Psoas muscle (tissue), 8 donors: ENCODE measurements at places on chromosomes 3 and 15. TPM values are rescaled to one million over a fixed set of nuclear protein-coding genes. Genes with fewer than 3 reads are reported as not detected.

- H3K27ac ChIP-seq, result no peak overlapping the region
- no peak for DNase-seq
- no peaks in the 10 kb centered on the region for H3K4me1 ChIP-seq
- H3K36me3 ChIP-seq, result no peaks in the 10 kb centered on the region
- H3K4me3 ChIP-seq, result no peak overlapping the region
Measured at GRCh38 chr3:130582457-130583153, 65.6 kb downstream of the COL6A6 start.

DNA sequence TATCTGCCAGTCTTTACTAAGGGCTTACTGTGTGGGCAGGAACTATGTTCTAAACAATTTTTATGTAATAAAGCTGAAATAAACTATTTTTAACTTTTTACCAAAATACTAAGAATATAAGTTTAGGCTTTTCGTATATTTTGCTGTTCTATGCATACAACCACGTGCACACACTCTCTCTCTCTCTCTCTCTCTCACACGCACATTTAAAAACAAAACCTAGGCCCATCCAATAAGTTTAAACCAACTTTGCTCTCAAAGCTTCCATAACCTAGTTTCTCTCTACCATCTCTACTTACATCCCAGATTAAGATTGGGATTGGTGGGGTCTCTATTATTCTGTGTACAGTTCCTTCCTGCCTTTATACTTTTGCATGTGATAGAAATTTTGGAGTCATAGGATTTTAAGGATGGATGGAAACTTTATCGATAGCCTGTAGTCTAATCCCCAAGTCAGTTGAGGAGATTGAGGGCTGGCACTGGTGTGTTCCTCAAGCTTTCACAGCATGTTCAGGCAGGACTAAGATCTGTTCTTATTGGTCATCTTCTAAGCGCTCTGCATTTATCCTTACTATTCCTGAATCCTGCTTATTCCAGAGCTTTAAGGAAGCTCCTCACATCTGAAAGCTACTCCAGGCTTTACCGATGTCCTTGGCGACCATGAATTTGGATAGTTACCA is 1.8 kb downstream of the GPR171 start:
- DNase-seq, result no peak
- H3K27ac ChIP-seq, result no peak overlapping the region

DNA sequence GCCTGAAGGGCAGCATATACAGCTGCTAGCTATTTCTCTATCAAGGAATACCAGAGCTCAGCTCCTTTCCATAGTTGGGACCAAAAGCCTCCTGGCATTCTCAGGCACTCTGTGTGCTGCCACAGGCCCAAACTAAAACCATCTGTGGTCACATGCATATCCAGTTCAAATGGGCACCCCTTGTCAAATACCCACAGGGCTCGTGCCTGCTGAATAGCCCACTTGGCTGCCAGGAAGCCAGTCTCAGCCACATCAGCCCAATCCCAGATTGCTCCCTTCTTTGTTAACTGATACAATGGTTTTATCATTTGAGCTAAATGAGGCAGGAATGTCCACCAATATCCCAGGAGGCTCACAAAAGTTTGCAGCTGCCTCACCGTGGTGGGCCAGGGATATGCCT is 13.9 kb downstream of the CCRL2 start:
- no peaks in the 10 kb centered on the region for H3K36me3 ChIP-seq
- H3K4me1 ChIP-seq, result no peaks in the 10 kb centered on the region
- DNase-seq, result no peak
- H3K4me3 ChIP-seq, result no peak overlapping the region

The GPR149 gene
- not detected for total RNA-seq

- H3K4me3 ChIP-seq, result no peak overlapping the region
- no peak for DNase-seq
- H3K36me3 ChIP-seq, result no peaks in the 10 kb centered on the region
- H3K27me3 ChIP-seq, result no peaks in the 10 kb centered on the region
- no peaks in the 10 kb centered on the region for H3K4me1 ChIP-seq
Measured at GRCh38 chr3:72329354-72329753, 518.9 kb downstream of the SHQ1 start.

GRCh38 chr15:47431501-47431900 is 285.8 kb upstream of the SEMA6D start:
- H3K27ac ChIP-seq, result no peak overlapping the region
- no peaks in the 10 kb centered on the region for H3K27me3 ChIP-seq
- H3K4me3 ChIP-seq, result no peak overlapping the region
- no peaks in the 10 kb centered on the region for H3K4me1 ChIP-seq
- DNase-seq, result no peak

DNA sequence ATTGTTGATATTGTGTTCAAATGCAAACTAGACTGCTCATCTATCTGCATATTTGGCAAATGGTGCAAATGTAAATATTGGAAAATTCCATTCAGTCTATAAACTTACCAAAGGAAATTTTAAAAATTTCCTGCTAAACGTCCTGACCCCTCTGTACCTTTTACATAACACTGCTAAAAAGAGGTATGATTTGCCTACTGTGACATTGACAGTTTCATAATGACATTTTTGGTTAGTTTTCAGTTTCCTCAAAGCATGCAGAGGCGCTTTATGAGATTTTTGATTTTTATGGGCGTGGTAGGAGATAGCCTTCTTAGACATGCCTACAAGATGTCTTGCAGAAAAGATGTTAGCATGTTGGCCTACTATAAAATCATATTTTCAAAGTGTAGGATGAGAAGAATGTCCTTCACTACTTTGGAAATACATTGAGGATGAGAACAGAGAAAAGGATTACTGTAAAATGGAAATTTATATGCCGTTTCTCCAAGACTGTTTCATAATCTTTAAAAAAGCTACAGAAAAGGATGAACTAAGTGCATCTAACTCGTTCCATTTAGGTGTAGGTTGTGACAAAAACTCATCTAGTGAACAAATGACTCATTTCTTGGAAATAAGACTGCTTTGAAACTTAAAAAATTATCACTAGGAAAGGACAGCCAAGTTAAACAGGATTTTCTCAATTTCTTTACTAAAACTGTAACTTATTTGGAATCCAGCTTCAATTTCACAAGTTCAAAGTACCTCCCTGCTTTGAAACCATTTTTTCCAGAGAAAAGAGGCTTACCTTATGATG is 14.5 kb upstream of the ISLR start:
- peaks cover 11% of the 10 kb centered on the region for H3K4me1 ChIP-seq
- DNase-seq, result no peak
- H3K4me3 ChIP-seq, result no peak overlapping the region

The GPR62 gene
- total RNA-seq, result 0.65 TPM

GRCh38 chr3:98567666-98568270 is 25.6 kb downstream of the CPOX start:
- no peaks in the 10 kb centered on the region for H3K36me3 ChIP-seq
- no peak overlapping the region for H3K4me3 ChIP-seq
- no peaks in the 10 kb centered on the region for H3K27me3 ChIP-seq
- H3K27ac ChIP-seq, result no peak overlapping the region

GRCh38 chr3:39177708-39178332 is 14.6 kb downstream of the XIRP1 start:
- DNase-seq, result peak; percentile 88
- no peaks in the 10 kb centered on the region for H3K27me3 ChIP-seq
- peaks cover 13% of the 10 kb centered on the region for H3K4me1 ChIP-seq
- peak overlapping the region; percentile 70 for H3K4me3 ChIP-seq
- peak overlapping the region; percentile 85 for H3K27ac ChIP-seq

DNA sequence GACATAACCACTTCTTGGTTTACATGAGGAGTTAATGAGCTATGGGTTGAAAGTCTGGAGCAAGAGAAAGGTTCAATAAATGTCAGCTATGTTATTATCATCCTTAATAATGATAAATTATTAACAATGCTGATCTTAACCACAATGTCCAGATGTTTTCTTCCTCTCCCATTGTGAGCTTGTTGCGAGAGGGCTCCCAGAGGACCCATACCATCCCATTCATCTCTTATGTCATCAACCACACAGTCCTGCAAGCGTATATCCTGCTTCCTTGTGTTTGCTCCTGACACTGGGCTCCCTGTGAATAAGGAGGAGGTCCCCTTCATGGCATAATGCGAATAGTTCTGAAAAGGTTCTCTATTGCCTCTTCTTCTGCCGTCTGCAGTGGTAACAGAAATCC is 266.8 kb downstream of the TLE3 start:
- H3K27me3 ChIP-seq, result no peaks in the 10 kb centered on the region
- H3K36me3 ChIP-seq, result no peaks in the 10 kb centered on the region
- H3K4me3 ChIP-seq, result no peak overlapping the region

DNA sequence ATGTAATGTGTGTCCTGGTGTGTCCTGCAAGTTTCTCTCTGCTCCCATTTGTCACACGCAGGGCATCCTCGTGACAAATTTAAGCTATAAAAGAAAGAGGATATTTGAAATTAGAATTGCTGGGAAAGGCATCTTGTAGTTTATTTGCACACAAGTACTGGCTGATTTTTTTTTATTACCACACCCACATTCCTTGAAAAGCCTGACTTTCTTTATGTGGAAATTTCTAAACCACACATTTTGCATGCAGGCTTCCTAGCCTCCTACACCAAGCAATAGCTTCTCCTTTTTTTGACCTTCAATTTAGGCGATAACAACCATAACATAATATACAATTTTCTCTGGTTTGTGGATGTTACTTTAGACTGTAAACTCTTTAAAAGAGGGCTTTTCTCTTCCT is 126.1 kb downstream of the SERPINI1 start:
- DNase-seq, result no peak
- H3K36me3 ChIP-seq, result no peaks in the 10 kb centered on the region
- H3K27ac ChIP-seq, result no peak overlapping the region
- H3K27me3 ChIP-seq, result no peaks in the 10 kb centered on the region

GRCh38 chr15:82810061-82810889 is 847 bp downstream of the WHAMM start:
- peaks cover 53% of the 10 kb centered on the region for H3K4me1 ChIP-seq
- H3K27me3 ChIP-seq, result no peaks in the 10 kb centered on the region

DNA sequence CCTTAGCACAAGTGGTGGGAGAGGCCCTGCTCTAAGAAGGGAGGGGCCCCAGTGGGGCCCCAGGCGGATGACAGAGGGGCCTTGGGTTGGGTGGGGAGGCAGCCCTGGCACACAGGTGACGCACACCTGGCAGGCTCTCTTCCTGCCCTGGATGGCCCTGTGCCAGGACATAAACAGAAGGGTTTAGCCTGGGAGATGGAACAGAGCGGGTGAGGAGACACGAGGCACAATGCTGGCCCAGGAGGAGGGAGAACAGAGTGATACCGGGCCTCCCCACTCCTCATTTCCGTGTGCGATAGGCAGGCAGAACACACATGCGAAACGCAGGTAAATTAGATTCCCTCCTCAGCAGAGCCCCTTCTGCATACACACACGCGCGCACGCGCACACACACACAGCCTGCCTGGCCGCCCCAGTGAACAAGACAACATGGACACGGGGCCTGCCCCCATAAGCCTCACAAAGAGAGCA is 39.8 kb downstream of the IDH2 start:
- H3K4me1 ChIP-seq, result peaks cover 50% of the 10 kb centered on the region
- DNase-seq, result no peak
- peak overlapping the region; percentile 82 for H3K27ac ChIP-seq
- no peaks in the 10 kb centered on the region for H3K27me3 ChIP-seq

The CHAC1 gene
- 243 TPM for total RNA-seq

DNA sequence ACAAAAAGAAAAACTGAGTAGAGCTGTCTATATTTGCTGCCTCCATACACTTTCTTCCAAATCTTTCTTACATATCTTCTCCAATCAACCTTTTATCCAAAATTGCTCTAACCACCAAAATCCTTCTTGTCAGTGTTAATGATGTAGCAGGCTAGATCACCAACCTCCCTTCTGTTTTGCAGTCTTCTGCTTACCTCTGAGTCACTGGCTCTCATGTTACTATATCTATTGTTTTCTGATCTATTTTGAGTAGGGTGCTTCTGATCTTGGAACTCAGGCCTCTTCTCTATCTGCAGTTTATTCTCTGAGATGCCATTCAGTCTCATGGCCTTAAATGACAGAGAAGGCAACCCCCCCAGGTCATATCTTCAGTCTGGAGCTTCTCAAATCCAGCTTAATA is 26.3 kb upstream of the AADAC start:
- H3K27ac ChIP-seq, result no peak overlapping the region
- DNase-seq, result no peak
- H3K36me3 ChIP-seq, result no peaks in the 10 kb centered on the region
- H3K4me3 ChIP-seq, result no peak overlapping the region
- H3K4me1 ChIP-seq, result no peaks in the 10 kb centered on the region
- no peaks in the 10 kb centered on the region for H3K27me3 ChIP-seq

- no peak overlapping the region for H3K27ac ChIP-seq
- H3K27me3 ChIP-seq, result no peaks in the 10 kb centered on the region
- no peak for DNase-seq
- no peaks in the 10 kb centered on the region for H3K36me3 ChIP-seq
- H3K4me1 ChIP-seq, result no peaks in the 10 kb centered on the region
Measured at GRCh38 chr3:192715126-192715525, 12.2 kb downstream of the FGF12 start.

The GRK7 gene
- total RNA-seq, result not detected

DNA sequence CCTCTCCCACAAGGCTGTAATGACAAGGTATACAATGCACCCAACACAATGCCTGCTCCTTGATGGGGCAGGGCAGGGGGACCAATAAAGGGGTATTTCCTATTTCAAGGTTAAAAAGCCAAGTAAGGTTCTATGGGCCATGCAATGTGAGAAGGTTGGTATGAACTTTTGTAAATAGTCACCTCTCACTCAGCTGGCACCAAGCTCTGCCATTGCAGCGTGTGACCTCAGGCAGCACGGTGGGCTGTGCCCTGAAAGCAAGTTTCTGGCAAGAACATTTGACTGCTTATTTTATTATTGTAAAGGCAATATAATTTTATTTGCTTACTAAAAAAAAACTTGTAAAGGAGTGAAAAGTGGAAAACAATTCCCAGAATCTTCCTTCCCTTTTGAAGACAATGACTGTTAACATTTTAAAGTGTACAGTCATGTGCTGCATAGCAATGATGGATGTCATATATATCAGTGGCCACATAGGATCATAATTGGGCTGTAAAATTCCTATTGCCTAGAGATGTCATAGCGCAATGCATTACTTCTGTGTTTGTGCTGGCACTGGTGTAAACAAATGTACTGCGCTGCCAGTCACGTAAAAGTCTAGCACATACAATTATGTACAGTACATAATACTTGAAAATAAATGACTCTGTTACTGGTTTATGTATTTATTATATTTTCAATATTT is 167.3 kb upstream of the RORA start:
- DNase-seq, result no peak
- no peaks in the 10 kb centered on the region for H3K27me3 ChIP-seq
- peak overlapping the region; percentile 71 for H3K27ac ChIP-seq
- H3K4me1 ChIP-seq, result peaks cover 17% of the 10 kb centered on the region

- H3K4me3 ChIP-seq, result no peak overlapping the region
- H3K4me1 ChIP-seq, result peaks cover 6% of the 10 kb centered on the region
- no peaks in the 10 kb centered on the region for H3K36me3 ChIP-seq
- H3K27me3 ChIP-seq, result no peaks in the 10 kb centered on the region
- H3K27ac ChIP-seq, result peak overlapping the region; percentile 33
- no peak for DNase-seq
Measured at GRCh38 chr15:62124176-62124972, 40.7 kb downstream of the C2CD4B start.

DNA sequence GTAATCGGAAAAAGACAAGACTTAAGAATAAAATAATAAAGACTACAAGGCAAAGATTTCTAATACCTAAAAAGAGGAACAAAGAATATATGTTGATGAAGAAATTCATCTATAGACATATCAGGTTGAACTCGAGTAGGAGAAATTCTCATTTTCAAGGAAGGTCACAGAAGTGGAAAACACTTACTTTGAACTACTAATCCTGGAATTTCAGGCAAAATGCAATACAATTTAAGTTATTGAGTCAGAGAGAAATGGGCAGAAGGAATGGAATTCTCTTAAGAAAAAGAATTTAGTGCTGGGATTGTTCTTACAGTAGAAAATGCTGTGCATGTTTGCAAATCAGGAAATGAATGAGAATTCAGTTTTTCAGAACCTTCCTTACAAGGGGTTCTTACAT is 135.9 kb upstream of the TGFBR2 start:
- no peaks in the 10 kb centered on the region for H3K4me1 ChIP-seq
- H3K4me3 ChIP-seq, result no peak overlapping the region
- DNase-seq, result no peak
- H3K27me3 ChIP-seq, result no peaks in the 10 kb centered on the region
